ENCODE measurements at places on chromosomes 11 and 22. TPM values are rescaled to one million over a fixed set of nuclear protein-coding genes. Genes with fewer than 3 reads are reported as not detected.
A peak's percentile ranks its signal among the peaks of the same experiment; 100 is the strongest.

DCDC1 gene
- not detected for total RNA-seq

FGF3 gene
- not detected for total RNA-seq

TRIM49C gene
- total RNA-seq = not detected

GRCh38 chr22:37557321-37558001 is 2.8 kb upstream of the CDC42EP1 start:
- no peak for DNase-seq

GRCh38 chr11:12449961-12450715 is 72.8 kb downstream of the PARVA start:
- no peak for DNase-seq

DNA sequence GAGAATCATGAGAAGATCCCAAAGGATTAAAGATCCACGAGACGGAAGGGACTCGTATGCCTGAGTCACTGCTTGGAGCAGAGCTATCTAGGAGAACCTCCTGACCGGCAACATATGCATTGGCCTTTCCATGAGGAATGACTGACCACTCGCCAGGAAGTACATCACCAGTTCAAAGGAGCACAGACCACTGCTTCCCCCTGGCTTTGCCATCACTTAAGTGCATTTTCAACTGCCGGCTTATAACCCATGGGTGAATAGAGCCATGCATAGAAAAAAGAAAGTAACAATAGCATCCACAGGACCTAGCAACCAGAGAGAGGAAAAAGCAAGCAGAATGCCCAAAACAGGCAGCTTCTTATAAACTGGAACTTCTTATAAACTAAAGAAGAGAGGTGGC is 98.3 kb upstream of the ZC3H12C start:
- DNase-seq = no peak

DNA sequence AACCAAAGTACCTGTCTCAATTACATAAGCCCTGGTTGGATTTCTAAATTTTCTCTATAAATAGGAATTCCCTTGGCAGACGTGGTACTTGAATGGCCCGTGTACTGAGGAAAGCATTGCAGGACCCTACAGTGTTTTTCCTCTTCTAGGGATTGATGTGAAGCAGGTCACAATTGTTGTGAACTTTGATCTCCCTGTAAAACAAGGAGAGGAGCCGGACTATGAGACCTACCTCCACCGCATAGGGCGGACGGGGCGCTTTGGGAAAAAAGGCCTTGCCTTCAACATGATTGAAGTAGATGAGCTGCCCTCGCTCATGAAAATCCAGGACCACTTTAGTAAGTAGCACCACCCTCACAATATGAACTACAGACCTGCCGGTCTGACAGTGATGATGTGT is 16.7 kb downstream of the DDX25 start:
- no peak for DNase-seq

DNA sequence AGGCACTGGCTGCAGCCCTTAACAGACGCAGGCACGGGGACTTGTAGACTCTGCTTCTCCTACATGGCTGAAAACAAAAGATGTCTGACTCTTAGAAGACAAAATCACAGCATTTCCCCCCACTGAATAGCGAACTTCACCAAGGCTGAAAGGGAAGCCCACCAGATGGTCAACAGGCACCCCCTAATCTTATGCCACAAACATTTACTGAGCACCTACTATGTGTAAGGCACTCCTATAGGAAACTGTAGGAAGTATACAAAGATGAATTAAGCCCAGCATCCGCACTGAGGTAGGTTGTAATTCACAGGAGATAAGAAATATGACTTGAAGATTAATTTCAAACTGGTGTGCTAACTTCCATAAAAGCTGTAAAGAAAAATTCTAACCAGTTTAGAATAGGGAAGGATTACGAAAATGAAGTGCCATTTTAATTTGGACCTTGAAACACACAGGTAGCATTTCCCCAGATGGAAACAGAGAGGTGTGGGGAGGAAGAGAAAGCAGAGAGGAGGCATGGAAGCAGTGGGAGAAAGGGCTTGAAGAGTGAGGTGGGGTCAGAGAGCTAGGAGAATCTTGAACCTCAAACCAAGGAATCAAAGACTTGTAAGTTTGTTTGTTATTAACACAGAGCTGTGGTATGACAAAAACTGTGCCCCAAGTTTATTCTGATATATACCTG is 38.1 kb downstream of the NUMA1 start:
- DNase-seq = no peak

- DNase-seq = no peak
Measured at GRCh38 chr11:32265911-32266310, 169.4 kb downstream of the WT1 start.

- DNase-seq = no peak
Measured at GRCh38 chr11:86360775-86361395, 13.8 kb upstream of the CCDC81 start.

DNA sequence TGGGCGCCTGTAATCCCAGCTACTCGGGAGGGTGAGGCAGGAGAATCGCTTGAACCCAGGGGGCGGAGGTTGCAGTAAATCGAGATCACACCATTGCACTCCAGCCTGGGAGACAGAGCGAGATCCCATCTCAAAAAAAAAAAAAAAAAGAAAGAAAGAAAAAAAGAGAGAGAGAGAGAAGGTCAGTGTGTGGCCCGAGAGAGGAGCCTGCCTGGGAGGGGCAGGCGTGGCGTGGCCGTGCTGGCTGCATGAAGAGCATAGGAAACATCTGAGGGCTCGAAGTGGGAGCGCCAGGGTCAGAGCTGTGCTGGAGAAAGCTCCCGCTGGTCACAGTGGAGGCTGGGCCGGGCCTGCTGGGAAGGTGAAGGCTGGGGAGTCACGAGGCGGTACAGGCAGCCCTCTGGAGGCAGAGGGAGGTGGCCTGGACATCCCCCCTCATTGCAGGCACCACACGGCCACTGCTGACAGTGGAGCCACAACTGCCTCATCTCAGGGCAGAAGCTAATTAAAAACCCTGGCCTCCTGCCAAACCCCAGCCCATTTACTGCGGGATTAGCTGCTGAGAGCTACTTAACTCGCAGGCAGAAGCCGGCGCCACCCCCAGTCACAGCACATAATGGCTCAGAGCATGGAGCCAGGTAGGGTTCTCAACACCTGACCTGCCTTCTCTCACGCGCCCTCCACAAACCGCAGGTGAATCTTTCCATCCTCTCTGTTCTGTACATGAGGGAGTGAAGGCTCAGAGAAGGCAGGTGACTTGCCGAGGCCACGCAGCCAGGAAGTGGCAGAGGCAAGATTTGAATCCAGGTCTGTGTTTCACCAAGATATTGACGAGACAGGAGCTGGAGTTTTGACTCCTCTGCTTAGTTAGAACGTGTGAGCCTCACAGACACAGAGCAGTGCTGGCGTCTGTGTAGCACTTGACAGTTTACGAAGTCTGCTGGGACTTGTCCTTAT is 32.6 kb downstream of the NFAM1 start:
- DNase-seq = peak; percentile 22

GRCh38 chr22:26801449-26801848 is 144.1 kb downstream of the MIAT start:
- no peak for DNase-seq

DNA sequence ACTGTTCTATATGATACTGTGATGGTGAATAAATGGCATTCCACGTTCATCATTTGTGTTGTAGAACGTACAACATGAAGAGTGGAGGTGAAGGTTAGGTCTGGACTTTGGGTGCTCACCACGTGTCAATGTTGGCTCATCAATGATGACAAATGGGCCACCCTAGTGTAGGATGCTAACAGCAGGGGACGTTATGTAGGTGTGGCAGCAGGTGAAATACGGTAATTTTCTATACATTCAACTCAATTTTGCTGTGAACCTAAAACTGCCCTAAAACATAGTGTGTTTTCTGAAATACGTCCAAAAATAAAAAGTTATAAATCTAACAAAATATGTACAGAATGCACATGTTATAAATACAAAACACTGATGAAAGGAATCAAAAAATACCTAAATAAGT is 6.2 kb downstream of the KRTAP5-6 start:
- DNase-seq = no peak

GRCh38 chr11:89463266-89463780 is 27.9 kb downstream of the NOX4 start:
- no peak for DNase-seq
